ENCODE measurements at places on chromosomes 12 and 14.

GRCh38 chr14:33486332-33486890 is 464.5 kb downstream of the EGLN3 start:
- no peak for DNase-seq

GRCh38 chr12:132669166-132669879 is 17.8 kb downstream of the POLE start:
- no peak for DNase-seq

- no peak for DNase-seq
Observed at GRCh38 chr14:68899033-68899603, 80.0 kb downstream of the ACTN1 start.

DNA sequence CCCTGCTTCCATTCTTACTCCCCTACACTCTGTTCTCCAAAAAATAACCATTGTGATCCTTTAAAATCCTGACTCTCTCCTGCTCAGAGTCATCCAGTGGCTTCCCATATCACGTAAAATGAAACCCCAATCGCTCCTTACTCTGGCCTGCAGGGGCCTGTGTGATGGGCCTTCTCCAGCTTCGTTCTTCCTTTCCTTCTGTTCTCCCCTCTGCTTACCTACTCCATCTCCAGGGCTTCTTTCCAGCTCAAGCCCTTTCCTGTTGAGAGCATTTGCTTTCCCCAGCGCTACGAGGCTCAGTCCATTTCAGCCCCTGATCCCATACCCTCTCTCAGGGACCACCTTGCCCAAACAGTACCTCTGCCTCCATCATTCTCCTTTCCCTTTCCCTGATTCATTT is 144.4 kb upstream of the ARHGAP5 start:
- DNase-seq: no peak

- DNase-seq: no peak
Observed at GRCh38 chr12:129903956-129904829, at the start of gene TMEM132D. Gene TMEM132D (minus strand): TSS chr12:129904025.

DNA sequence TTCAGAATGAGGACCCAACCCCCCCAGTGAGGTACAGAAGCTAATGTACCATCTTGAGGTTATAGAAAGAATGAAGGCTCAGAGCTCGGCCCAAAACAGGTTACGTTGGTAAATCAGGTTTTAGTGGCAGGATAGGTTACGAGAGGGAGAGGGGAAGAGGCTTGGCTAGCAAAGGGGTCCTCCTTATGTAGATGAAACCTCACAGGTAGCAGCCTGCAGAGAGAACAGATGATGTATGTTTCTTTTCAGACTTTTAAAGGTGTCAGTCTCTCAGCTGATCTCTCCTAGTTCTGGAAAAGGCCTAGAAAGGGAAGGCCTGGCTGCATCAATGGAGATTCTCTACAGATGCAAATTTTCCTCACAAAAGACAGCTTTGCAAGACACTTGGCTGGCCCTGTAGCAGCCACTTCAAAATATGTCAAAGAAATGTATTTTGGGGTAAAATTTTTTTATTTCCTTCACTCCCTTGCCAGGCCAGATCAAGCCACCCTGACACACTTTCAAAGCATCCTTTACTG is 71.7 kb upstream of the CPSF6 start:
- DNase-seq: no peak

- no peak for DNase-seq
Observed at GRCh38 chr12:9079883-9080675, 35.6 kb downstream of the A2M start.

DNA sequence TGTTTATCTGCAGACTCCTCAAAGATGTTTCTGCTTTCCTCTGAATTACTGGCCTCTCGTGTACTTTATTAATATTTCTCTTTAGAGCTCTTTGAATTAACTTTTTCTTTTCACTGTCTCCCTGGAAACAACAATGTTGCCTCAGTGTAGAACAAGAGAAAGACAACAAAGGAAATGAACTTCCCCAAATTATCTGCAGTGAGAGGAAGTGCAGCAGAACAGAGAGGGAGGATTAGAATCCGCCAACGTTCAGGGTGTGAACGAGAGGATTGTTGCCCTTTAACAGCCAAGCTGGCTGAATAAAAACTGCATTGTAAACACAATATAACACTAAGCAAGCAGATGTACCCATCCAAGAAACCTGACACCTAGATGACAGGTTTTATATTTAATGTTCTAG is 375.9 kb downstream of the GALC start:
- no peak for DNase-seq

GRCh38 chr12:104410786-104411185 is 46.0 kb upstream of the CHST11 start:
- no peak for DNase-seq

- DNase-seq: no peak
Observed at GRCh38 chr14:32785585-32785984, 153.1 kb upstream of the NPAS3 start.

- no peak for DNase-seq
Observed at GRCh38 chr12:11497995-11498394, 102.6 kb upstream of the PRB2 start.
